T follicular helper cell (primary cell): ENCODE measurements at places on chromosomes 4 and X.
A peak's percentile ranks its signal among the peaks of the same experiment; 100 is the strongest.

- DNase-seq = no peak
Measured at GRCh38 chr4:142434519-142435224, 411.4 kb downstream of the INPP4B start.

- DNase-seq = peak; percentile 10
Measured at GRCh38 chr4:76377911-76378310, 43.0 kb downstream of the CCDC158 start.

DNA sequence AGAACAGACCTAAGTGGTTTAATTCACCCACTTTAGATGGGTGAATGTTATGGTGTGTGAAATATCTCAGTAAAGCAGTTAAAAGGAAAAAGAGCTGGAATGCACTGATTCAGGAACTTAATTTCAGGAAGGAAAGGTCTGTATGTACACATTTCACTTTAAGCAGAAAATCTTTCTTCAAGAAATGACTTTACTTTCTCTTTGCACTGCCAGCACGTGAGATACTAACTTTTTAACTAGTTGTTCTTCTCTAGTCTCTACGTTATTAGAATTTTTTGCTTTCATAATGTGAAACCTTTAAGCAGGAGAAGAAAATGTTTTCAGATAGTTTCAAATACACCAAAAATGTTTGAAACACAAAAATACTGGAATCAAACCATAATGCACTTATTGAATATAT is 18.8 kb downstream of the C4orf46 start:
- DNase-seq = no peak

DNA sequence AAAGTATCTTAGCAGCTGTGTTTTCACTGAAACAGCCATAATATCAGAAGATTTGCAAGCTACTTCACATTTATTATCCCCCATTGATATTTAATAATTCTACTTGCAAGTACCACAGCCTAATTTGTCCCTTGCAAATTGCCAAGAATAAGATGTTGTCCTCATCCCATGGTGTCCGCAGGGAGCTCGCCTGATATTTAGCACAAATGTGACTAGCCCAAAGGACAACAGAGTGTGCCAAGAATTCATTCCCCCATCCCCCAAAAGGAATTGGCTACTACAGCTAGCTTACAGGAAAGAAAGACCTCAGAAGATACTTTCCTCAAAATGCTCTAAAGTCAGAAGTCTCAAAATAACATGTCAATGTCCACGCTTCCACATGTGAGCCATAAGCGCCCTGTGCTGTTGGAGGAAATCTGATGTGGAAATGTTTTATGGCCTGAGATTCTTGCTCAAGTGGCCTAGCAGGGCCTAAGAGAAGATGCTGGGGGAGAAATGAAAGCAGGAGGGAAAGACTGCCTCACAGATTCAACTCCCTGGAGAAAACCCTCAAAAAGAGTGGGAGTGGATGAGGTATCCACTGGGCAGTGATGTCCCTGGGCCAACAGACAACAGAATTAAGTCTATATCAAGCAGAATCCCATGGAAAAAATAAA is 111.4 kb downstream of the SH3KBP1 start:
- DNase-seq = no peak

- no peak for DNase-seq
Measured at GRCh38 chr4:111330786-111331185, 707.9 kb upstream of the PITX2 start.

- DNase-seq = no peak
Measured at GRCh38 chr4:70399319-70399718, 1.6 kb downstream of the OPRPN start.

DNA sequence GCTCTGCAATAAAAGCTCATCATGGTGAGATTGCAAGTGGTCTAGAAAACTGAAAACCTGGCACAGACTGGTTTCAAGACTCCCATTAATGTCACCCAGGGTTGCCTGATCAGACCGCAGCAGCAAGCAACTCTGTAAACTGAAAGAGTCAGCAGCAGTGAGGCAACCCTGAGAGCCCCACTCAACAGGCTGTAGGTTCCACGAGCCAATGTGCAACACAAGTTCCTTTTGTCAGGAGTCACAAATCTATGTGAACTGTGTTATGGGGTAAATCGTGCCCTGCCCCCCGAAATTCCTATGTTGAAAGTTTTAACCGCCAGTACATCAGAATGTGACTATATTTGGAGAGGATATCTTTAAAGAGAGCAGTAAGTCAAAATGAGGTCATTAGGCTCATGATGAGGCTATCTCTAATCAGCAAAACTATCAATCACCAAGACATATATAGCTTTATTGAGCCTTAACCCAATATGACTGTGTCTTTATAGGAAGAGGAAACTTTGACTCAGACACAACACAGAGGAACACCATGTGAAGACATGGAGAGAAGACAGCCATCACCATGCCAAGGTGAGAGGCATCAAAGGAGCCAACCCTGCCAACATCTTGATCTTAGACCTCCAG is 94.0 kb downstream of the FBXO8 start:
- DNase-seq = no peak

DNA sequence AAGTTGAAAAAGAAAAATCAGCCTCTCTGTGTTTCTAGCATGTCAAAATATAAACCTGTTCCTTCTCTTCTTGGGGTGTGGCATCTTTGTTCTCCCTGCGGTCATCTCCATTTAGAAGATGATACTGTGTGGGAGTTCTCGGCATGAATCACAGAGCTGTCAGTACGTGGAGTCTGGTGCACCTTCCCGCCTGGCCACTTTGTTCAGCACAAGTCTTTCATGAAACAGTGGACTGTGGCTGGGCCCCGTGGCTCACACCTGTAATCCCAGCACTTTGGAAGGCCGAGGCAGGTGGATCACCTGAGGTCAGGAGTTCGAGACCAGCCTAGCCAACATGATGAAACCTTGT is 166.5 kb downstream of the MAML3 start:
- DNase-seq = no peak

DNA sequence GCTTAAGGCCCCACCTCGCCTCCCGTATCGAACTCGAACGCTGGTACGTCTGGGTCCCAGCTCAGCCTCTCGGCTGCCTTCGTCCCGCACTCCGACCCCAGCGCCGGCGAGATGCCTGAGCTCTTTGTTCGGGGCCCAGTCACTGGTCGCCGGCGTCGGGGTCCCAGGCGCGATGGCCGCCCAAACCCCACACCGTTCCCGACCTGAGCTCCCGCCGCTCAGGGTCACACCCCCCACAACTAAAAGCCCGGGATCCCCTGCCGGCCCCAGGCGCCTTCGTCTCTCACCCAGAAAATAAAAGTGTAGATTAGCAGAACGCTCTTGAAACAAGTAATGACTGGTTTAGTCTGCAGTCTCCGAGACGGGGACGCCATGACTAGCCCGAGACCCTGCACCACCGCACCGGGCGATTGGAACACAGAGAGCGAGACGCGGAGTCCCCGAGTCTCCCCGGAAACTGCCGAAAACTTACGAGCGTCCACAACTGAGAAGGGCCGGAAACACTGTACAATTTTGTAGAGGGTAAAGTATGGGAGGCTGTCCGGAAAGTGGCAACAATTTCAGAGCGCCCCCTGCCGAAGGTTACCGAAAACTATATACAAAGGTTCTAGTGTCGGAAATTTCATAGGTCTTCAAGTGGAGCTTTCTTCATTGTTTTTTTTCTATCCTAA is at the start of gene TSPAN6:
TSPAN6 (minus strand) TSS at position 486 of the 671 bp plus-strand sequence; CDS start at position 374, 112 bp downstream.
- DNase-seq = peak; percentile 68

DNA sequence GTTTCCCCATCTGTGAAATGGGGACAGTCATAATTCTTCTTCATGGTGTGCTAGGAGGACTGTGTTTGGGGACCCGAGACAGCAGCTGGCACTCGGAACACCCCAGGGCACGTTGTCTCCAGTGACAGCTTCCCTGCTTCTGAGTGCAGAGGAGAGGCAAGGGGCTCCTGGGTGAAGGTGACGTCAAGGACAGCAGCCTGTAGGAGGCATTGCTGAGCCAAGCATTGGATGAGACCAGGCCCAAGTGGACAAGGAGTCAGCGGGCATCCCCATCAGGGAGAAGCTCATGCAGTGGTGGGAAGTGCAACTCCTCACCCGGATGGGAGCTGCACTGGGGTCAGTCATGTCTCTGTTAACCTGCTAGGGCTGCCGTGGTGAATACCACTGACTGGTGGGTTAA is 46.1 kb downstream of the EVC start:
- DNase-seq = no peak

DNA sequence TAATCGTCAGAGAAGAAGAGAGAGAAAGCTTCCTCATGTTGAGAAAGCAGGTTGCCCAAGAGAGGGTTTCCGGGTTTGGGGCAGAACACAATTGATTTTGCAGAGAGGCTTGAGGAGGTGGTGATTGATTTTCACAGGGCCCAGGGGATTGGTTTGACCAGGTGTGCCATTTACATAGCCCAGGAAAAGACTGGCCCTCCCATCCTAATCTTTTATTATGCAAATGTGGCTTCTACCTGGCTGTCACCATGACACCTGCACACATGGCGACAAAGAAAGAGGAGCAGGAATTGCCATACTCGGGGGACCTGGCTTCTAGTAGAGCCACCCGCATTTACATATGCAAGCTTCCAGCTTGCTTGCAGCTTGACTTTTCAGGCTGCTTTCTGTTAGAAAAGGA is 405.3 kb downstream of the PPP4R3C start:
- DNase-seq = no peak

DNA sequence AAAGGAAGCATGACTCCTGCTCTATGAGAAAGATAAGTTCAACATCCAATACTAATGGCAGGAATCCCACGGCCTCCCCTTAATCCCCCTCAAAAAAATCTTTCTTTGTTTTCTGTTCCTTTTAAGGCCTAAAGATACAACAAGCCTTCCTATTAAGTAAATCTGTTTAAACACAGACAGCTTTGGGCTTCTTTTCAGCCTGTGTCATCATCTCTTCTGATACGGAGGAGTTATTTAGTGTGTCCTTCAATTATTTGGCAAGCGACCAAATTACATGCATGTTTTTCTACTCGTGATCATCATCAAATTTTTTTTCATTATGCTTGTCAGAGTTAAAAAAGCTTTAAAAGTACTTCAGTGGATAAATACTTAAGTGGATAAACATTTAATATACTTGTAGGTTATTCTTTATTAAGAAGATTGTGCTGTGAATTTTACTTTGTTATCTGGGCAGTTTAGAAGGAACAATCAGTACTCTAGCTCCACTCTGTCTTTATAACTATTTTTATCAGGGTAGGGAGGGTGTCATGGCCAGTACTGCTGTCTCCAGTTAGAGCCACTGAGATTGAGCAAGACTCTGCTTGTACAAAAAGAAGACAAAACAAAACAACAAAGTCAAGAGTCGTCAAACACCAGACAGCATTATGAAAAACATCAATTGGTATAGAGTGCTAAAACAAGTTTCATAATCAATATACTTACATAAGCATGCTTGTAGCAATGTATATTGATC is 210.7 kb downstream of the PRR32 start:
- DNase-seq = no peak

DNA sequence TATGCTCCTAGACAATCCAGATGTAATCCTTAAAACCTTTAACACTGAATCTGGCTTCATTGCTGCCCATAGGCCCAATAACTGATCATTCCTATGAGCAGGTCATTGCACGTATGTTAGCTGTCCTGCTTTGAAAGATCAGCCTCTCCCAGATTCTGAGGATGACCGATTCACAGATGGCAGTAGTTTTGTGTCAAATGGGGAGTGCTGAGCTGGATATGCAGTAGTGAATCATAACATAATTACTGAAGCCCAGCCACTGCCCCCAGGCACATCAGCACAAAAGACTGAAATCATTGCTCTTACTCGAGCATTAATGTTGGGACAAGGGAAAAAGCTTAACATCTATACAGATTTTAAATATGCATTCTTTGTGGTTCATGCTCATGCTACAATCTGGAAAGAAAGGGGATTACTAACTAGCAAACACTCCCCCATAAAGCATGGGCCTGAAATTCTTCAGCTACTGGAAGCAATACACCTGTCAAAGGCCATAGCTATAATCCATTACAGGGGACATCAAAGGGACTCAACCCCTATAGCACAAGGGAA is 16.4 kb upstream of the ZNF280C start:
- no peak for DNase-seq

DNA sequence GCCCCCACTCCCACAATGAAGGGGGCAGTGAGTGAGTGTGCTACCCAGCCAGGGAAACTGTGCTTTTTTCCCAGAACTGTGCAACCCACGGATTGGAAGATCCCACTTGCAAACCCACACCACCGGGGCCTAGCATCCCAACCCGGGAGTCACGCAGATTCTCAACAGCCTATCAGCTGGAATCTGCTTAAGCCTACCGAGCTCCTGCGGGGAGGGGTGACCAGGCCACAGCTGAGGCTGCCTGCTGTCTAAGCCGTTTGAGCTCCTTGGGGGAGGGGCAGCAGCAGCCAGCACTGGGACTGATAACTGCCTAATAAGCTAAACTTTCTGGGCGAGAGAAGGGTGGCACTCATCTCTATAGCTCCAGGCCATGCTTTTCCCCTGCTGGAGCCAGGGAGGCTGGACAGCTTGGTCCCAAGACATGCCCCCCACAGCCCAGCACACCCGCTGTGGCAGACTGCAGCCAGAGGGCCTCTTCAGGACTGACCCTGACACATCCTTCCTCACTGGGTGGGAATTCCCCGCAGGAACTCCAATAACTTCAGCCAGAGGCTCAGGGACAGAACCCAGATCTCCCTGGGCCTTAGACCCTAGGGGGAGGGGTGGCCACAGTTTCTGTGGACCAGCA is 161.3 kb upstream of the MAGEB18 start:
- DNase-seq = no peak

DNA sequence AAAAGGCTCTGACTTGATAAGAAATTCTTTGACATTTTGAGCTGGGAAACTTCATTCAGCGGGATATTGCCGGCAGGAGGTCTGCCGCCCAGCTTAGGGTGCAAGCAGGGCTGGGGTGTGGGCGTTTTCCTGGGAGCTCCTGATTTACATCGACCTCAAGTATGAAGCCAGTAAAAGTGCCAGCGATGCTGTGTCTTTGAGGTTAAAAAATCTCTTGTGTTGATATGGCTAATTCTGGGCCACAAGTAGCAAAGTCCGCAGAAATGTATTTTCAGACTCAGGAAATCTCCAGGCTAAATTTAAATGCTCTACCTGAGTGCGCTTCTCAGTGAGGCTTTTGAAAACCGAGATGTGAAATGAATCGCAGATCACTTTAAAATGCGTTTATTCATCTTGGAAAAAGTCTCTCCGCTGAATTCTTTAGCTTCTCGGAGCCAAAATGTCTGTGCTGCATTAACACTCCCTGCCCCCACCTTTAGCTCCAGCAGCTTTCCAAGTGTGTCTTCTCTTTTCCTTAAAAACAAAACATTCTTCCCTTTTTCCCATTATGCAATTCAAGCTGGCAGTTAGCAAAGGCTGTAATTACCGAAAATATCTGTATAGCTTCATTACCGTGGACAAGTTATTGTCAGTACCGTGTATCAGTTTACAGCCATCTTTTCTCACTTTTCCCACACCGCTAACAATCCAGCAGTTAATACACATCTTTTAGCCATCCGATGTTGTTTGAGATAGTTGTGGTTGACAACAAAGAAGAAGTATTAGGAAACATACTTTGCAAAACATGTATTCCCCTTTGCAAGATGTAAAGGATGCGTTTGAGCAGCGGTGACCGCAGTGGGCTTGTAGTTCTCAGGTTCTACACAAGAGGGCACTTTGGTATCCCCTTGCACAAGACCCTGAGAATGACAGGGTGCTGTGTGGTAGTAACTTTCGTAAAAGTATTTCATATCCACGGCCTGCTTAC is 136.0 kb upstream of the STX18 start:
- DNase-seq = no peak

GRCh38 chr4:164383358-164384220 is 370.3 kb upstream of the SMIM31 start:
- no peak for DNase-seq

GRCh38 chr4:37815591-37815990 is 10.9 kb upstream of the PGM2 start:
- DNase-seq = no peak
